ENCODE measurements at places on chromosomes 5 and 9. TPM values are rescaled to one million over a fixed set of nuclear protein-coding genes. Genes with fewer than 3 reads are reported as not detected.

DNA sequence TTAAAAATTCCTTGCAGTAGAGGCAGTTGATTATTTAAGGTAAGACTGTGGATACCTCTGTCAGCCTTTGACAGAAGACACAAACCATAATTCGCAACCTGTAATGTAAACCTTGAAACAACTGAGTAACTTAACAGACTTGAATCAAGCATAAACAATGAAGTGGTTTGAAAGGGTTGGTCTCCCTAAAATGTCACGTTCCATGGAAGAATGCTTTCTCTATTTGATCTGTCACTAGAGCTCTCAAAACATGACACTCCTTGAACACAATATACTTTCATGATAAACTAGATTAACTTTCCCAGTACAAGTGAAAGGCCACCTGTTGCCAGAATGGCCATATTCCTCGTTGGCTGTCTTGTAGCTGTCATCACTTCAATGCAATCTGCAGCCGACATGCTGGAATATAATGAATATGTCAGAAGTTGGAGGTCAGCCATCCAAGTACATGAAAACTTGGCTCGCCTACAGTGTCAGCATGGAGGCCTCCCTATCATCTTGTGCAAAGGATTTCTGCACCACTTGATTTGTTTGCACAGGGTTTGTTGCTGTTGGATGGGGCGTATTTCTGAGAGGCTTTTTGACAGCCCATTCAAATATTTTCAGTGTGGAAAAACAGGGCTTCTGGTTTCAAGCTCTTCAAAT lies 228.0 kb downstream of the TLE4 start:
- H3K4me1 ChIP-seq, result no peaks in the 10 kb centered on the region
- no peaks in the 10 kb centered on the region for H3K36me3 ChIP-seq
- no peak overlapping the region for H3K27ac ChIP-seq
- no peaks in the 10 kb centered on the region for H3K27me3 ChIP-seq
- no peak for DNase-seq
- H3K4me3 ChIP-seq, result no peak overlapping the region

- peaks cover 1% of the 10 kb centered on the region for H3K27me3 ChIP-seq
- peak; percentile 5 for DNase-seq
- H3K27ac ChIP-seq, result peak overlapping the region; percentile 74
- peaks cover 5% of the 10 kb centered on the region for H3K36me3 ChIP-seq
- peaks cover 26% of the 10 kb centered on the region for H3K4me1 ChIP-seq
- no peak overlapping the region for H3K4me3 ChIP-seq
Observed at GRCh38 chr9:77534376-77535057, 113.6 kb downstream of the GNA14 start.

DNA sequence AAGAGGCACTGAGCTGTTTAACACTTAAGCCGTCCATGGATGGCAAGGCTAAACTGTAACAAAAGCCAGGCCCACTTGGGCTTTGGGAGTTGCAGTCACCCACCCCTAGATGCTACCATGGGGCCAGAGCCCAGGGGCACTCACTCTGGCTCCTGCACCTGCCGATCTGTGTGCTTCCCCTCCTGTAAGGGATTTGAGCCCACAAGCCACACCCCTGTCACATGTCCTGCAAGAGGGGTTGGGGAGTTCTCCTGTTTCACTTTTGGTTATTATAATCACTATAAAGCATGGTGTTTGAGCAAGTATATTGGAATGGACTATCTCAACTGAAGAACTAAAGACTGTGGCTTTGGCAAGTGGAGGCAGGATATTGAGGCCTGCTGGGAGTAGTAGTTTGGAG lies 14.0 kb upstream of the GPR151 start:
- no peak overlapping the region for H3K4me3 ChIP-seq
- DNase-seq, result no peak
- no peaks in the 10 kb centered on the region for H3K27me3 ChIP-seq
- H3K4me1 ChIP-seq, result no peaks in the 10 kb centered on the region

DNA sequence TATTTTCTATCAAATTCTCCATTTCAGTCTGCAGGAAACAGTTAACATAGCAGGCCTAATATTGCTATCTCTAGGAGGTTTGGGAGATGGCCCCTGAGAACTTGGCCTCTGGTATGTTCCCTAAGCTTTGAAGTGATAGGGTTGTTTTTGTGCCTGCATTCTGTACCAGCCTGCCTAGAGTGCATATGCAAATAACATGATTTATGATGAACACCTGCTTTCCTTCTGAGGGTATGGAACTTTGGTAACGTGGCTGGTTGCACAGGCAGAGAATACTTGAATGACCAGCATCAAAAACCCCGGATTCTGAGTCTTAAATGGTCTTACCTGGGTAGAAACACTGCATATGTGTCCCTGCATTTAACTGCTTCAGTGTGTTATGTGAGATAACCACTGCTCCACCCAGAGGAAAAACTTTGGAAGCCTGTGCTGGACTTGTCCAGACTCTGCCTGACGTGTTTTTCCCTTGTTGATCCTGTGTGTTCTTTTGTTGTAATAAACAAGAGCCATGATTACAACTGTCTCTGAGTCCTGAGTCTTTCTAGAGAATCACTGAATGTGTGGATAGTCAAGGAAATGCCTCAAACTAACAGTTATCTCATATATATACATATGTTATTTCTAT lies 111.3 kb upstream of the ABCA1 start:
- no peaks in the 10 kb centered on the region for H3K4me1 ChIP-seq
- no peak overlapping the region for H3K4me3 ChIP-seq
- no peak for DNase-seq
- no peak overlapping the region for H3K27ac ChIP-seq
- H3K36me3 ChIP-seq, result no peaks in the 10 kb centered on the region

DNA sequence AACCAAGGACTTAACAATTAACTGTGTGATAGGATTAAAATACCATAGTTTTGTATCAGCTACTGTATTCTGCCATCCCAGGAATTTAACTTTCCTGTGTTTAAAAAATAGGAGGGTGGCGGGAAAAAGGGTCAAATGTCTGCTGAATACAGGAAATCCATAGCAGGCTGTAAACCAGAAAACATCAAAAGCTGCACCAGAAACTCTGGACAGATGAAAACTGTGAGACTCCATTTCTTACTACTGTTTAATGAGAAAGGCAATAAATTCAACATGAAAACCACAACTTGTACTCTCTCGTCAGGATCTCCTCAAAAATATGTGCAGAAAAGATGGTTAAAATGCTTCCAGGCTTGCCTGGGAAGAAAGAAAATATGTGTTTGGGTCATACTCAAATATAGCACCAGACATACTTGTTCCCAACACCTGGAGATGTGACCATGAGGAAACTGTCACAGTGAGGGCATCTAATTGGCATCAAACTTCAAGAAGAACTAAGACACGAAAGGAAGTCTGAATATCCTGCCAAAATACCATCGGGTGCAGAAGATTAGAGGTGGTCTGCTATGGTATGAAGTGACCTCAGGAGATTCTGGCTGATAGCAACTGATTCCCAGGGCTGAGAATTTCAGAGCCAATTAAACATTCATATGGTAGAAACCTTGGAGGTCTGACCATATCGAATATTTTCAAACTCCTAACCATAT lies 164.7 kb upstream of the TARS1 start:
- peaks cover 4% of the 10 kb centered on the region for H3K36me3 ChIP-seq
- DNase-seq, result no peak
- H3K27ac ChIP-seq, result peak overlapping the region; percentile 96
- H3K27me3 ChIP-seq, result no peaks in the 10 kb centered on the region
- no peak overlapping the region for H3K4me3 ChIP-seq
- H3K4me1 ChIP-seq, result peaks cover 45% of the 10 kb centered on the region

Gene CATSPER3
- 0.33 TPM for total RNA-seq

DNA sequence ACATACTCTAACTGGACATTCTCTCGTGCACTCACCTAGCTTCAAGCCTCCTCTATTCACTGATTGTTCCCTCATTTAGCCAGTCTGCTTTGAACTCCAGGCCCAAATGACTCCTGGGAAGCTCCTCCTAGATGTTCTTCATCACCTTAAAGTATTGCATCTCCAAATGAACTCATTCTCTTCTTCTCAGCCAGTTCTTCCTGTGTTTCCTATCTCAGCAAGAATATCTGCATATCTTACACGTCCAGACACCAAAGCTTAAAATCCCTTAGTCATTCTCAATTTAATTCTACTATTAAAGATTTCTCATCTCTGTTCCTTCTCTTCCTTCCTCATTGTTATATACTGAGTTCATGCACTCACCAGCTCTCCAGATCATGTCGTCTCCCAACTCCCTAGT lies 118.6 kb upstream of the DAB2 start:
- no peak overlapping the region for H3K4me3 ChIP-seq
- H3K36me3 ChIP-seq, result no peaks in the 10 kb centered on the region
- no peaks in the 10 kb centered on the region for H3K4me1 ChIP-seq
- H3K27ac ChIP-seq, result no peak overlapping the region

DNA sequence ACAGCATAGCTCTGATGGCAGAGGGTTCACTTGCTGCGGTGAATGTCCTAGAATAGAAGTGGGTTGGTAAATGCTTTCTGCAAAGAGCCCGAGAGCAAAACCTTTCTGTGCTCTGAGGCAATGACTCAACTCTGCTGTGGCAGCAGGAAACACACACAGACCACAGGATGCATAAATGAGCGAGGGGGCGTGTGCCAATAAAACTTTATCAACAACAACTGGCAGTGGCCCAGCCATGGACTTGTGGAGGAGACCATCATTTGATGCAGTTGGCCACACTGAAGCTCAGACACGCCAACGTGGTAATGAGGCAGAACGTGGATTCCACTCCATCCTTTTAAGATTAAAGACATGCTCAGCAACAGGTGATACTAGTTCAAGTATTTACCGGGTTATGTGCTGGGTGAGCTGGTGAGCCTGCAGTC lies 6.8 kb downstream of the MRPL36 start:
- no peak for DNase-seq
- no peak overlapping the region for H3K27ac ChIP-seq
- peaks cover 2% of the 10 kb centered on the region for H3K27me3 ChIP-seq
- H3K4me1 ChIP-seq, result peaks cover 24% of the 10 kb centered on the region

GRCh38 chr9:6014670-6015270 lies 654 bp downstream of the RANBP6 start:
- DNase-seq, result no peak
- peak overlapping the region; percentile 85 for H3K27ac ChIP-seq
- H3K27me3 ChIP-seq, result peaks cover 2% of the 10 kb centered on the region

Gene PTPRD
- total RNA-seq, result 47.8 TPM

DNA sequence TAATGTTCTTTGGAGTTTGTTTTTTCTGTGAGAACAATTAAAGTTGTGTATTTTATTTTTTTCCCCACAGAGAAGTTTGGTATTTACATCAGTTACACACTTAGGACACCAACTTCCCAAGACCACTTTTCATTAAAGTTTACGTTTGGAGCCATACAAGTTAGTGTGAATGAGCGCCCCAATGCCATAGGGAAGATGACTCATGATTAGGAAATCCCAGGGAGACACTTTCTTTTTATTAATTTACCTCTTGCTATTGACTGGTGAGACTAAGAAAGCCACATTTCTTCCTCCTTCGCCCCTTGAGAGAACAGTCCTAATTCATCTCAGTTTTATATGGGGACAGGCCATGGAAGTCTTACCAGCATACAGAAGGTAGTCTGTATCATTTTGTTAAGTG lies 57.1 kb downstream of the EDIL3 start:
- no peaks in the 10 kb centered on the region for H3K36me3 ChIP-seq
- no peak overlapping the region for H3K27ac ChIP-seq
- no peak overlapping the region for H3K4me3 ChIP-seq
- DNase-seq, result no peak

GRCh38 chr9:16585591-16585990 lies 284.9 kb downstream of the BNC2 start:
- no peaks in the 10 kb centered on the region for H3K36me3 ChIP-seq
- no peak overlapping the region for H3K27ac ChIP-seq
- no peak overlapping the region for H3K4me3 ChIP-seq
- DNase-seq, result no peak
- H3K4me1 ChIP-seq, result no peaks in the 10 kb centered on the region
- H3K27me3 ChIP-seq, result peaks cover 1% of the 10 kb centered on the region

DNA sequence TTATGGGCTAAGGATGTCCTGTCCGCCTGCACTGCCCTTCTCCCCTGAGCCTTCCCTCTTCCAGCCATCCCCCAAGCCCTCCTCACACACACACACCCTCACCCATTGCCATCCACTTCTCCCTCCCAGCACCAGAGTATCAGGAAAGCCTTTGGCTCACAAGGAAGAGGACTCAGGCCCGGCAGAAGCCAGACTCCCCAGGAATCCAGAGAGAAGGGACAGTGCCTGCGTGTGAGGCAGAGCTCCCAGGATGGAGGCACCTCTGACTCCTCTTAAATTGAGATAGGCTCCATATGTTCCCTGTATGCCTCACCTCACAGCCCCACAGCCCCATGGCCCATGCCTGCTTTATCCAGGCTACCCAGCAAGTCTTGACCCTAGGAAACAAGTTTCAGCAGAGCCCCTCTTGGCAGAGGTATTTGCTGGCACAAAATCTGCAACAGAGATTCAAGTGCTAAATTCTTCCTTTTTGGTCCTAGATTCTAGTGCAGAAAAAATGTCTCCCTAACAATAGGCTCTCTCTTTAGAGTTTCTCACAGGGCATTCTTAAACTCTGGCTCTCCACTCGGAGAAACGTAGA lies 761 bp downstream of the IL17B start:
- no peak overlapping the region for H3K27ac ChIP-seq
- H3K4me1 ChIP-seq, result peaks cover 4% of the 10 kb centered on the region
- peaks cover 6% of the 10 kb centered on the region for H3K36me3 ChIP-seq
- no peak for DNase-seq
- H3K4me3 ChIP-seq, result no peak overlapping the region

GRCh38 chr5:83467371-83468035 lies 4.0 kb upstream of the VCAN start:
- H3K36me3 ChIP-seq, result no peaks in the 10 kb centered on the region
- H3K4me3 ChIP-seq, result no peak overlapping the region
- H3K27me3 ChIP-seq, result peaks cover 3% of the 10 kb centered on the region
- no peak for DNase-seq

Gene NR2F1-AS1
- 6.4 TPM for total RNA-seq

GRCh38 chr9:113508111-113508749 lies 44.7 kb downstream of the RGS3 start:
- H3K27ac ChIP-seq, result peak overlapping the region; percentile 24
- H3K4me1 ChIP-seq, result peaks cover 84% of the 10 kb centered on the region
- peak overlapping the region; percentile 88 for H3K4me3 ChIP-seq
- no peak for DNase-seq
- H3K27me3 ChIP-seq, result peaks cover 16% of the 10 kb centered on the region
- peaks cover 88% of the 10 kb centered on the region for H3K36me3 ChIP-seq

Gene COL5A1
- 24.3 TPM for total RNA-seq

DNA sequence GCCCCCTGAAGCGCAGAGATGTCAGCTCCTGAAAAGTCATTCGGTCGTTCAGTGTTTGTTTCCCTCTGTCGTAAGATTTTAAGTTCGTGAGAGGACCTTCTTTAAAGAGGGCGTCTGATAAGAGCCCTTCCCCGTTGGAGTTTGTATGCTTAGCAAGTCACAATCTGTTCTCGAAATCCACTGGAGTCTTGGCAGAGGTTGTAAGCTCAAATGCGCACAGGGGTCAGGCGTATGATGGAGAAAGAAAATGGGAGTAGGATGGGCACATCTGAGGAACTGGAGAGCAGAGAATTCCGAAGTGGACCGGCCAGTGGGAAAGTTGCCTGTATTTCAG lies 710 bp downstream of the HSD17B4 start:
- H3K27ac ChIP-seq, result peak overlapping the region; percentile 91
- H3K27me3 ChIP-seq, result peaks cover 5% of the 10 kb centered on the region
- H3K36me3 ChIP-seq, result peaks cover 17% of the 10 kb centered on the region
- no peak for DNase-seq
